MV-4-11 (cell line): ENCODE measurements at places on chromosomes 7 and 10.

DNA sequence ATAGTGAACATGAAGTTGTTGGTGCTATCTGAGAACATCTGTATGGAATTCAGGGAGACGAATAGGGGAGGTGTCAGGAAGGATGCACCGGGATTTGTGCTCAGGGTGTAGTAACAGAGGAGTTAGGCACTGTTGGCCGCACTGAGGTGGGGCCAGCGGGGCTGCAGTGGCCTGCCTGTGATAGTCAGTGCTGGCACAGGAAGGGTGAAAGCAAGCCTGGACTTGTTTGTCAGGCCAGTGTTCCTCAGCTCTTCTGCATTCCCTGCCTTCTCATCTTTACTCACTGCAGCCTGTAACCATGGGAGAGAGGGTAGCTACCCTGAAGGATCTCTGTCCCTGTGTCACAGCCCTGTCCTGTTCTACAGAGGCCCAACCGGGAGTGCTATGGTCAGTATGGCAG is 81.3 kb downstream of the SH2D4B start:
- DNase-seq = no peak

DNA sequence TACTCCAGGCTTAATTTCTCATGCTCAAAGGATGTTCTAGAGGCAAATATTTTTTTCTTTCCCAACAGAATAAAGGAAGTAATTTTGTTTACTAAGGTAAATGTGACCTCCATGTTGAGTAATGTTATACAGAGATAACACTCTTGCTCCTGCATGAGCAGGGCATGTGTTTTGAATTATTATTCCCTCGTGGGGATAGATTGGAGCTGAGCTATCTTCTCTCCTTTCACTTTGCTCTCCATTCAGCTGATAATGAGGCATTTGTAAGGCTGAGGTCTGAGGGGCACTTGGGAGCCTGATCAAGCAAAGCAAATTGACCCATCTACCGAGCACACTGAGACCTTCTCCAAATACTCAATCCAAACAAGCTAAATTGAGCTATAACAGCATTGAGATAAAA is 50.7 kb upstream of the GHITM start:
- DNase-seq = no peak

DNA sequence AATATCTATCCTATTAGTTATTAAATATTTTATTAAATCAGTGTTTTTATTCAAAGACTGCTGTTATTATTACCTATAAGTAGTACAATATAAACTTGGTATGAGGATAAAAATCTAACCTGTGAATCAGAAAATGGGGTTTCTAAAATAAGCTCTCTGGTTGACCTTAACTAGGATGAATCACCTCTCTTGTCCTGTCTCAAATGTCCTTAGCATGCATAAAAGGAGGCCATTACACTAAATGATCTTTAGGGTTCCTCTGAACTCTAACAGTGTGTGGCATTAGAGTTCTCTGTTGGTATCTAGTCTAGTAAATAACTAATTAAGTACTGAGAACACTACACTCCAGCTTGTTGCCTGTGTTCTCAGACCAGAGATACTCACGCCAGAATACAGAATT is 143.1 kb upstream of the LRRTM3 start:
- no peak for DNase-seq

DNA sequence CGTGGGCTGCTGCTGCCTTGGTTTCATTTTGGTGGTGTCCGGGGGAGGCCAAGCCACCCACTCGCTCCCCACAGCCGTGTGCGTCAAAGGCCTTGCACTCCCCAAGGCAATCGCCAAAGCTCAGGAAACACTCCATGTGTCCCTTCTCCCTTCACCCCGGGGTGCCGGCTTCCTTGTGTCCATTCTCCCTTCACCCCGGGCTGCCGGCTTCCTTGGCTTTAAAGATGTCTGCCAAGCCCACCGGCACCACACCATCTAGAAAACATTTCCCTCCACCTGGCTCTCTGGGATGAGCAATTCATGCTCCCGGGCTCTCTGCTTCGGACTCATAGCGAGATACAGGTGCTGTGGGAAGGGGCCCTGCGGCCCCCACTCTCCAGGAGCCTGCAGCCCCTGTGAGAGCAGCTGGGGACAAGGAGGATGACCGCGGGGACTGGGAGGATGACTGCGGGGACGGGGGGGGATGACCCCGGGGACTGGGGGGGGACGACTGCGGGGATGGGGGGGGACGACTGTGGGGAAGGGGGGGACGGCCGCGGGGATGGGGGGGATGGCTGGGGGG is 322.1 kb downstream of the DNAJB6 start:
- DNase-seq = no peak

DNA sequence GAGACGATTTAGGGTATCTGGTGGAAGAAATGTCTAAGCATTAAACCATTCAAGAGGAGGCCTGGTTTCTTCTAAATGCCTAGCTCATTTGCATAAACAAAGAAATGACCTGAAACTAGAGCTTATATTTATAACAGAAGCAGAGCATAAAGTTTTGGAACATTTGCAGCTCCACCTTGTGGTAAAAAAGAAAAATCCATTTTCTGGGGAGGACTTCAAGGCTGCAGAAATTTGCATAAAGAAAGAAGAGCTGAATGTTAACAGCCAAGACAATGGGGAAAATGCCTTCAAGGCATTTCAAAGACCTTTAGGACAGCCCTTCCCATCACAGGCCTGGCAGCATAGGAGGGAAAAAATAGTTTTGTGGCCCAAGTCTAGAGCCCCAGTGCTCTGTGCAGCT is 362.0 kb downstream of the ZNF248 start:
- no peak for DNase-seq

GRCh38 chr7:154686305-154686704 is 316.6 kb downstream of the PAXIP1 start:
- no peak for DNase-seq

- no peak for DNase-seq
Measured at GRCh38 chr7:27518561-27519350, 143.9 kb downstream of the HIBADH start.

- no peak for DNase-seq
Measured at GRCh38 chr10:130453721-130454542, 317.7 kb downstream of the GLRX3 start.

GRCh38 chr7:106283501-106283830 is 1.3 kb downstream of the NAMPT start:
- DNase-seq = no peak

DNA sequence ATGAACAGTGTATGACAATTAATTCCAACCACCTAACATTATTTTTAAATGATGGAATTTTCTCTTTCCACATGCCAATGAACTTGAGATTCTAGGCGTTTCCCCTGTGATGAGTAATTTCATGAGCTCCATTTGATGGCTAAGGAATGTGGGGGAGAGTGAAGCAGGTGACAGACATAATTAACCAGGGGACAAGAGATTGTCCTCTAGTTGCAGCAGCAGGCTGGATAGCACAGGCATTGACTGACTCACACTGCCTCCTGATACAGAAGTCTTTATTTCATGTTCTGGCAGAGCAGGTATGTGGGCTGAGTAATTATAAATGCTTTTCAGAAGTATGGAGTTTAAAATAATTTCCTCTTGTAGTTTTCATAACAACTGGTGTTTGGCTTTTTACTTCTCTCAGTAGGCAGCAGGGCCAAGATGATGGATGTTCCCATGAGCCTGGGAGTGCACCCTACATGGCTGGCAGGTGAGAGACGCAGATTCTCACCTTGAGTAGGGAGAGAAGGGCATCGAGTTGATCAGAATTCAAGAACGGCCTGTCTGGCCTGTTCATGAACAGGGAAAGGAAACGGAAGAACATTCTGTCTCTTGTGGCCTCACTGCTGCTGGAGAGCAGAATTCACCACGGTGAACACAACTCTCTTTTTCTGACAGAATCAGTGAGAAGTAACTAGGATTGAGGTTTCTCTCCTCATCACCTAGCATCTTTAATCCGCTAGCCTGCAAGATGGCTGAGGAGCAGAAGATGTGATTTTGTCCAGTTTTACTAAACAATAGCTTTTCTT is 118.8 kb downstream of the AOAH start:
- no peak for DNase-seq

GRCh38 chr10:17685233-17685840 is 41.4 kb downstream of the STAM start:
- no peak for DNase-seq

GRCh38 chr10:64626924-64627323 is 1105.7 kb downstream of the REEP3 start:
- DNase-seq = no peak

DNA sequence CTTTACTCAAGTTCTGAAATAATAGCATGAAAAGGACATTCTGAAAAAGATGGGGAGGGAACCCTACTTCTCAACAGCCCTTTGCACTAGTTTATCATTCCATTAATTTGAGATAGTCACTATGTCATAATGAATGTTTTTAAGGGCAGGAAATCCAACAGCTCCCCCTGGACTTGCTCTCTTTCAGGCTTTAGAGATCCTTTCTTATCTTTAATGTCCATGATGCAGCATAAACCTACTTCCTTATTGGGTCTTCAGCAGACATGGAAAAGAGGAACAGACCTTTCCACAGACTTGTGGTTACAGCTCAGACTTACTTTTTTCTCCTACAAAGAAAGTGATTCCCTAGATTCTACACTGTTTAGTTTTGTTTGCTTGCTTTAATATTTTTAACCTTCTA is 87.3 kb downstream of the IDE start:
- DNase-seq = peak; percentile 93

DNA sequence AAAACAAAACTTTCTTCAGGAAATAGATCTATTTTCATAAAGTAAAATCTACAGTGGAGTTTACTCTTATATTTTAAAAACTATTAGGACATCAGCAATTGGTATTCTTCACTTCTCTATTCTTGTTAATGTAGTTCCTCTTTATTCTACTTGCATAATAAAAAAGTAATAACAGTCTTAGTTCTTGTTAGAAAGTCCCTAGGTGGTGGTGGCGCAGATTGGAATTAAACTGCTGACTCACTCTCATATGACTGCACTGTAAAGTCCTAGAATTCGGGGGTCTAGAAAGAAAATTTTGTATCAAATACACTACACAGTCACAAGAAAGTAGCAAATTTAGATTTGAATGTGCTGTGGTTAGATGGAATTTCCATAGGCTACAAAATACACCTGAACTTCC is 44.6 kb upstream of the TES start:
- peak; percentile 77 for DNase-seq

DNA sequence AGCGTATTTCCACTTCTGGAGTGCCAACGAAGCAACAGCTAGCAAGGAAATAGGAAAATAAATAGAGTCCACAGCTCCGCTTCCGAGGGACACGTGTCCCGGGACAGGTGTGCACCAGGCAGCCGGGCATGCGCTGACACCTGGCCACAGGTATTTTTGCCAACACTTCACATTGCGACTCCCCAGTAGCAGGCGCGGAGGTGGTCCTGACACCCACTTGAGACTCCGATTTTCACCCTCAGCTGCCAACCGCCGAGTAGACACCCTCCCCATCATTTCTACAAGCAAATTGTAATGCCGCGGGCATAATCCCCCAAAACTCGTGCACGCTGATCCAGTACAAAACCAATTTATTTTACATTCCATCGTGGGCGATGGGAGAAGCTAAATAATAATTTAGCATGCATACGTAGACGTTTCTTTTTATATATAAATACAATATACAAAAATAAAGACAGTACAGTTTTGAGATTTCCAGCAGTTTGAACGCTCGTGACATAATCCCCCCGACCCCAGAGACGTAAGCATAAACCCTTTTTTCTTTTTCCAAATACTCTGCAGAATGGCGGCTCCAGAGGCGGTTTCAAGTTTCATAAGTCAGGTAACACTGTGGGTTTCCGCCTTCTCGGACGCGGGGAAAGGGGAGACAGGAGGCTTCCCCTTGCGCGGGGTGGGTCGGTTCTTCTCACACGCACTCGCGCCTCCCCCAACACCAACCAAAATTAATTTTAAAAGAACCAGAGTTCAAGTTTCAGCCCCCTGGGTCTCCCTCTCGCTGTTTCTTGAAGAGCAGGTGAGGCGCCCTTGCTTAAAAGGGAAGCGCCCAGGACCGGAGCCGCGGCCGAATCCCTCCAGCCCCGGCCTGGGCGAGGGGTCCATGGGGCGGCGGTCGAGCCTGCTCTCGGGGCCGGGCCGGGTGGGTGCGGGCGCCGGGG is 5.7 kb downstream of the MNX1 start:
- DNase-seq = no peak

DNA sequence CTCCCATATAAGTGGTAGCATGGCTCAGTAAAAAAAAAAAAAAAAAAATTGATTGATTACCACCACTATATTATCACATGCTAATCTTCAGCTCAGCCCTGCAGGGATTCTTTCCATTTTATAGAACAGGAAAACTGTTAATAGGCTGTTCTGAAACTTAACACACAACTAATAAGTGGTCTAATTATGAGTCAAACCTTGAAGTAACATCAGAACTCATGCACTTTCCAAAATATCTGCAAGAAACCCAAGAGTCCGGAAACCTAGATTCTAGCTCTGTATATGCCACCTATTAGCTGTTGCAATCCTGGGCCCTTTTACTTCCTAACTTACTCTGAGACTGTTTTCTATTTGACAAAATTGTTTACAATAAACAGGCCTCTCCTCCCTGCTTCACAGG is 23.9 kb downstream of the SEM1 start:
- no peak for DNase-seq

GRCh38 chr10:33657154-33657908 is 322.9 kb upstream of the NRP1 start:
- no peak for DNase-seq

DNA sequence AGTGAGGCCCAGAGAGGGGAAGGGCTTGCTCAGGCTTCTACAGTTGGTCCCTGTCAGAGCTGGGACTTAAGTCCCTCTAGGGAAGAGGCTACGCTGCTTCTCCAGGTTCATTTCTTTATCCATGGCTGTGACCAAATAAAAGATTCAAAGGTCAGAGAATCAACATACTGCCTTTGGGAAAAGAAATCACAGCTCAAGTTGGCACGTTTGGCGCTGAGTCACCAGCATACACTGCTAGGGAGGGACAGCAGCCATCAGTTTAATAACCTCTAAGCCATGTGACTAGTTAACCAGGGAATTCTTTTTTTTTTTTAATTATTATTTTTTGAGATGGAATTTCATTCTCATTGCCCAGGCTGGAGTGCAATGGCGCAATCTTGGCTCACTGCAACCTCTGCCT is 28.4 kb upstream of the CRHR2 start:
- no peak for DNase-seq

DNA sequence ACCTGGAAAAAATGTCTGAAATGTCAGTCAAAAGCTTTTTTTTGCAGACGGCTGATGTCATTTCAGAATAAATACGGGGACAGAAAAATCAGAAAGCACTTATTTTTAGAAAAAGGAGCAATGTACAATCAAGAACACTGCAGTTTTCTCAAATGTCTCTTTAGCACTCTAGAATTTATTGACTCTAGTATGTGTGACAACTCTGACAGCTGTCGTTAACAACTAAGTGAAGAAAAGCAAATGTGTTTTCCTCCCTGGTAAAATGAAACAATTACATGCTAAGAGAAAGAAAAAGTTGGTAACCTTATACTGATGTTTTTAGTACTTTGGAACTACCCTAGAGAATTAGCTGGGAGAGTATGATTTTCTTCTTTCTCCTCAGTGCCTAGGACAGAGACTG is 497.4 kb downstream of the GRM8 start:
- DNase-seq = no peak

GRCh38 chr10:49595713-49596492 is 14.2 kb upstream of the SLC18A3 start:
- no peak for DNase-seq
